ENCODE measurements at places on chromosomes 7 and 10.

DNA sequence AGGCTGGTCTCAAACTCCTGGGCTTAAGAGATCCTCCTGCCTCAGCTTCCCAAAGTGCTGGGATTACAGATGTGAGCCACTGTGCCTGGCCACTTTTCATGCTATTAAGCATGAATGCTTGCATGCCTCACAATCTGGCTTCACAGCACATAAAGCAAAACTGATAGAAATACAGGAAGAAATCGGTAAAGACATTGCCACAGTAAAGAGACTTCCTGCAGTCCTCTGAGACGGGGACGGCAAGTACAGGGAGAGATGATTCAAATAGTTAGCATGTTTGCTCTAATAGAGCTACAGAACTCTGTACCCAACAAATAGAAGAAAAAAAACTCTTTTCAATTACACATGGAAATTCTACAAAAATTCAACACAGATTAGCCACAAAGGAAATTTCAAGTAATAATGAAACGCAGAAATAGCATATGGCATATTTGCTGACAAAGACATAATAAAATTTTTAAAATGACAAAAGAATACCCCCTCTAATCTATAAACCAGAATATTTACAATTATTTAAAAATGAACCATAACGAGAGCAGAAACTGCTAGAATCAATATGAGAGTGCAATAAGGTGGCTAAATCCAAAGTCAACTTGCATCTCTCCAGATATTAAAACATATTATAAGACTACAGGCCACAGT is 32.3 kb downstream of the CARD11 start:
- DNase-seq = no peak

DNA sequence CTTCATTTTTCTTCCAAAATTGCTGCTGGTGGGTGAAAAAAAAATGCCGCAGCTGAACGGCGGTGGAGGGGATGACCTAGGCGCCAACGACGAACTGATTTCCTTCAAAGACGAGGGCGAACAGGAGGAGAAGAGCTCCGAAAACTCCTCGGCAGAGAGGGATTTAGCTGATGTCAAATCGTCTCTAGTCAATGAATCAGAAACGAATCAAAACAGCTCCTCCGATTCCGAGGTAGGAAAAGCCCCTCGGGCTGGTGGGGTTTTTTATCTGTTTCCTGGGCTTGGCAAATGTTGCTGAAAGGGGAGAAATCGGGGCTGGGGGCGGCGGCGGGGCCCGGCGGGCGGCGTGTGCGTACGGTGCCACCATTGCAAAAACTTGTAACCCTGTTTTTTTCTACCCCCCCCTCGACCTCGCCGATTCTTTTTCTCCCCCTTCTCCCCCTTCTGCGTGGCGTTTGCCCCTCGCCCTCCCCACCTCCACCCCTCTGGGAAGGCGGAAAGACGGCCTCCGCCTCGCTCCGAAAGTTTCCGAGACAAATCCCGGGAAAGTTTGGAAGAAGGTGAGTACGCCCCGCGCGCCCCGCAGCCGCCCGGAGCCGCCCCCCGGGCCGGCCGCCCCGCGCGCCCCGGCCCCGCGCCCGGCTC is 789 bp downstream of the TCF7L2 start:
- no peak for DNase-seq

GRCh38 chr7:98375664-98376063 is 25.2 kb downstream of the BAIAP2L1 start:
- DNase-seq = no peak

DNA sequence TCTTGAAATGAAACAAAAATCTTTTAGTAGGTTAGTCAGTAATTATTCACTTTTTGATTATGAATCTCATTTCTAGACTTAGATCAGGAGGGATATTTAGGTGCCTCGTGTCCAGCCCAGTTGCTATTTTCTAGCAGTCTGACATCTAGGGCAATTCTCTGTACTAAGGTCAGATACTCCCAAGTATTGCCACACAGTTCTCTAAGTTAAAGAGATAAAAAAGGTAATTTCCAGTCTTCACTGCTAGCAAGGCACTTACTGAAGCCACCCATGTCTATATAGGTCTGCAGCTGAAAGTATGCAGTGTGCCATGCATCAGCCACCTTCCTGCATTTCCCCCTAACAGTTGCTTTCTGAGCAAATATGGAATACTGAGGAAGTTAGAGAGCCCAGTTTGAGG is 83.4 kb downstream of the PON1 start:
- DNase-seq = no peak

DNA sequence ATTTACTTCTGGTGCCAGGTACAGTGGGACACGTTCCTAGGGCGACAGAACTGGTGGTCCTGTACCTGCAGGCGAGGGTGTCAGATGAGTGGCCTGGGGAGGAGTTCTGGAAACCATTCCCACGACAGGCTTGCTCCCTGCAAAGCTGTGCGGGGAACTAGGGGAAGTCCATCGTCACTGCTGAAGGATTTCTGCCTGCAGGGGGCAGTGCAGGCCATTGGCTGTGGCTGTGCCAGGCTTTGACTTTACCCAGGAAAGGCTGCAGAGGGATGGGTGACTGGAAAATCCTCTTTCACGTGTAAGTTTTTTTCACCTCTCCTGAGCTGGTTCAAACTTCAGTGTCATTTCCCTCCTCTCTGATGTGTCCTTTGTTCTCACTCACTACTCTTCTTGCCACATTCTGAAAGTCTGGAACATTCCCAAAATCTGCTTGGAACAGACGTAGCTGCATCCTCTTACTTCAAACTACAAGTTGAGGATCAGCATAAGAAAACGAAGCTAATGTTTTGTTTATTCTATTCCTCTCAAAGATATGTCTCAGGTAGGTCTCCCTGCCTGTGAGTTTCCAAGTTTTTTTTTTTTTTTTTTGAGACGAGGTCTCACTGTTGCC is 126.5 kb downstream of the SH2D4B start:
- peak; percentile 23 for DNase-seq

DNA sequence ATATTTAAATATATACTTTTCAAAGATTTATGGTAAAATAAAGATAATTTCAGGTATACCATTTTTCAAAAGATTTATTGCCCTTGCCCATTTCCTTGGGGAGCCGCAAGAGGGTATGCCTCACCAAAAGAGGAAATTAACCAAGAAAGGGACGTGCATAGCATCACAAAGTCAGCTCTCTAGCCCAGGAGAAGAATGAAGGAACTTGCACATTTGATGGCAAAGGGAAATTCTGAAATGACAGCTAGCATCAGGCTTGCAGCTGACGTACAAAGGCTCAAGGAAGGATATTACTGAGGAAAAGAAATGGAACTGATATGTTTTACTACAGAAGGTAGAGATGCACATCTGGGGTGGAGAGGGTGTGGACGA is 93.6 kb upstream of the RSU1 start:
- no peak for DNase-seq

GRCh38 chr10:75049316-75050148 is 61.9 kb upstream of the SAMD8 start:
- no peak for DNase-seq

GRCh38 chr7:137875746-137876145 is 29.0 kb upstream of the DGKI start:
- no peak for DNase-seq

- DNase-seq = no peak
These were observed 117.0 kb downstream of the TYW1B start for GRCh38 chr7:72710983-72711382.

GRCh38 chr10:22712211-22712955 is 2.0 kb downstream of the PIP4K2A start:
- no peak for DNase-seq

GRCh38 chr10:75207857-75208144 is 2.8 kb upstream of the VDAC2 start:
- DNase-seq = no peak

DNA sequence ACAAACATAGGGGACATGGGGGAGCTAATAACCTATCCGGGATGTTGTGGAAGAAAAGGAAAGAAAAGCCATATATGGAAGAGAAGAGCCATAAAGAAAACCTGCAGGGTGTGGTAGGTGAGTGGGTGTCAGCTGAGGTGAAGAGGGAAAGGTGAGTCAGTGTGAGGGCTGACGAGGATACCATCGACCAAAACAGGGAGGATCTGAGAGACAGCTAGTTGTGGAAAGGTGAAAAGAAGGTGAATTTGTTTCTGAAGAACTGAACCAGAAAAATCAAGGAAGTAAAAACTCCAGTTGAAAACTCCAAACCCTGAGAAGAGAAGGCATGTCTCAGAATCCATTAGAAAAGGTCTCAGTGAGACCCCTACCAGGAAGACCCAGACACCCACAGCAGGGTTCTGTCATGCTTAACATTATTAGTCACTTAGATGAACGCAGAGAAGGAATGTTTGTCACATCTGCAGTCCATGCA is 4.1 kb downstream of the BLNK start:
- no peak for DNase-seq

GRCh38 chr7:28316489-28316888 is 95.8 kb upstream of the CREB5 start:
- DNase-seq = no peak

DNA sequence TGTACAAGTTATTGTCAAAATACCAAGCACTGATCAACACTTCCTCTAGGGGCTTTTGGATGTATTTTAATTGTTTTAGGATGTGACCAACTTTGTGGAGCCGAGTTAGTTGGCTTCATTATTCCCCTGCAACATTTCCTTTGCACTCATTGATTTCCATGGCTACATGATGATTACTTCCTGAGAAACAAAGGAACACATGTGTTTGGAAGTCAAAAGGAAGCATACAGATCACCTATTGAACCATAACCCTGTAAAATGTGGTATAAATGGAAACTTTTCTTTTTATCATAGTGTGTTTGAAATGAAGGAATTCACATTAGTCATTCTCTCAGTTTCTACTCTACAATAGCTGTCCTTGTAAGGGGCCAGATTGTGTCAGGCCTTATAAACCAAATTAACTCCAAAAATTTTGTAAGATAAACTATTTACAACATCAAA is 32.2 kb upstream of the EXOC6 start:
- no peak for DNase-seq

- DNase-seq = peak; percentile 52
These were observed 434 bp downstream of the STAMBPL1 start for GRCh38 chr10:88880282-88881076.

DNA sequence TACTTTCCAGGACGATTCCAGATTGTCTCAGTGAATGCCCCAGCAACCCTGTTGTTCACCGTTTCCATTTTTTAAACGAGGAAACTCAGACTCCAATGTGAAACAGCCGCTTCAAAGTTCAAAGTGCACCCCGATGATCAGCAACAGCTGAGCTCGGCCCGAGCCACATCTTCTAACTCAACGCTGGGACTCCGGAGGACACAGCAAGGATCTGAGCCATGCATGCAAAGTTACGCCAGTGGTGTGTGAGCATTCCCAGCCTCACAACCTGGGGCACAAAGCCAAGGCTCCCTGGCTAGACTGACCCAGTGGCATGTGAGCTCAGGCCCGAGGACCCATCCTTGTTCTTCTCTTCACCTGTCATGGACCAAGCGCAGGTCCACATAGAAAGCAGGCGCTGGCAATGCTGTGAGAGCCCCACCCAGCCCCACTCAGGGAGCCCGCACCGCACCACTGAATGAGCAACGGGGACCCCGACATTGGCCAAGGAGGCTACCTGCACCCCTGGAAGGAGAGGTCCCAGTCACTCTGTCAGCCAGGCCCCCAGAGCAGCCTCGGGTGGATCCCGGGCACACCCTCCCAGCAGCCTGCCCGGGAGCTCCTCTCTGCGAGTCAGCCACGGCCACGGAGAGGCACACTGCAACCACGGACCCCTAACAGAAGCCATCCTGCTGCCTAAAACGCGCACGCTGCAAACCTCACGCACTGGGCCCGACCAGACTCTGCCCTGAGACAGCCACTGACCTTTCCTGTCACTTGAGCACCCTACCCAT is 82.9 kb downstream of the MAD1L1 start:
- DNase-seq = no peak

DNA sequence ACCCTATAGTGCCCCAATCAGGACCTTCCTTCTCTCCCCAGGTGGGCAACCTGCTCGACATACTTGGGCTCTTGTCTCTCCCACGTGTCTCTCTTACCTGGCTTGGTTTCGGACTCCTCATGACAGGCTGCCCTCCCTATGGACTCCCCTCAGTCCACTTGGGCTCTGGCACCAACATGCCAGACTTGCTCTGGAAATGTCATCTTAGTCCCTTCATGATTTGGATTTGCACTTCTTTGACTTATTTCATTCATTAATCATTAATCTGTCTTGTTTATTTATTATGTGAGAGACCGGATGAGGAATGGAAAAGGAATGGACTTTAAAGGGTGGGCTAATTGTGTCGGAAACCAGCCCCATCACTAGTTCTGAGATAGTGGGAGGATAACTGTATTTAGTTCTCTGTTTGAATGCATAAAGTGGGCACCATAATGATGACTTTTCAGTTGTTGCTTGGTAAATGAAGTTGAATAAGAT is 108.0 kb downstream of the SND1 start:
- DNase-seq = no peak

DNA sequence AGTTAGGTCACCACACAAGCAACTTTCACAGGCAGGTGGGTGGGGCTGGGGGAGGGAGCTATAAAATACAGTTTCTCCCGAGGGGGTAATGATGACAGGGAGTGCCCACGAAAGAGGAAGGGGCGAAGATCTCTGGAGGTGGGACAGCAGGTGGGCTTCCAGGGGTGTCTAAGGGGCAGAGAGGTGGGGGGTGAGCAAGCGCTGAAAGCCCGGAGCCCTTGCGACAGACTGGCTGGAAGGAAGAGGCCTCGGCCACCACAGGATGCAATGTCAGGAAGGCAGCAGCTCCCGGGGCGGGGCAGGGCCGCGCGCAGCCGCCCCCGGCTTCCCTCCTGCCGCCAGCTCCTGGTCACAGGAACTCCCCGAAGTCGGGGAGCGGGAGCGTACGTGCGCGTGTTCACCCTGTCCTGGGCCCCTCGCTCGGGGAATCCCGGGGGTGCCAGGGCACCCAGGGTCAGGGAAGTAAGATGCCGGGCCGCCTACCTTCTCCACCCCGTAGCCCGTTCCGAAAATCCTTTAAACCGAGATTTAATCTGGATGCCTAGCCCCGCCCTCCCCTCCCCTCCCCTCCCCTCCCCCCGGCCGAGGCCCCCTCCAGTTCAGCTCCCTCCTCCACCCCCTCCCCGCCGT is 105.2 kb upstream of the PPIF start:
- DNase-seq = no peak

- DNase-seq = no peak
These were observed 19.1 kb downstream of the SLC16A12 start for GRCh38 chr10:89516149-89516832.

Measured in effector CD4-positive, alpha-beta T cell (primary cell).